ENCODE measurements at places on chromosomes 5 and 9.

GRCh38 chr9:123176949-123177348, 91.4 kb downstream of the STRBP start:
- no peak for DNase-seq

DNA sequence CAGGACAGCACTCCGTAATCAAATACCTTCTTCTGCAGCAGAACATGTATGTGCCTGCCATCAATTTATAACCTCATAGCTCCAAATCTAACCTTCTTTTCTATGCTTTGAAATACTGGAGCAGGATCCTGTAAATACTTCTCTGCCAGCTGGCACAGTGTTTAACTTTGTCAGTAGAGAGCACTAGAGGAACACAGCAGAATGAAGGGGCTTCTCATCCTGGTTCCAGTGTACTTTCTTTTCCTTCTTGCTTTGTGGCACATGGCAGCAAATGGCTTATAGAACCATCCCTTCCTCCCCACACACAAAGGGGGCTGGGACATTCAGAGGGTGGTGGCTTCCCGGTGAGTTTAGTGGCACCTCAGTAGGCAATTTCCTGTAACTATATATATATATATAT, 3.8 kb upstream of the FBXW11 start:
- DNase-seq = no peak

GRCh38 chr5:139272471-139273321, 20.8 kb upstream of the MATR3 start:
- DNase-seq = peak; percentile 22

- no peak for DNase-seq
These were observed 89.7 kb upstream of the PRLR start for GRCh38 chr5:35320029-35320428.

GRCh38 chr5:14331386-14331781, 188.2 kb downstream of the TRIO start:
- no peak for DNase-seq

GRCh38 chr5:60482301-60482700, 217.7 kb downstream of the DEPDC1B start:
- DNase-seq = no peak

DNA sequence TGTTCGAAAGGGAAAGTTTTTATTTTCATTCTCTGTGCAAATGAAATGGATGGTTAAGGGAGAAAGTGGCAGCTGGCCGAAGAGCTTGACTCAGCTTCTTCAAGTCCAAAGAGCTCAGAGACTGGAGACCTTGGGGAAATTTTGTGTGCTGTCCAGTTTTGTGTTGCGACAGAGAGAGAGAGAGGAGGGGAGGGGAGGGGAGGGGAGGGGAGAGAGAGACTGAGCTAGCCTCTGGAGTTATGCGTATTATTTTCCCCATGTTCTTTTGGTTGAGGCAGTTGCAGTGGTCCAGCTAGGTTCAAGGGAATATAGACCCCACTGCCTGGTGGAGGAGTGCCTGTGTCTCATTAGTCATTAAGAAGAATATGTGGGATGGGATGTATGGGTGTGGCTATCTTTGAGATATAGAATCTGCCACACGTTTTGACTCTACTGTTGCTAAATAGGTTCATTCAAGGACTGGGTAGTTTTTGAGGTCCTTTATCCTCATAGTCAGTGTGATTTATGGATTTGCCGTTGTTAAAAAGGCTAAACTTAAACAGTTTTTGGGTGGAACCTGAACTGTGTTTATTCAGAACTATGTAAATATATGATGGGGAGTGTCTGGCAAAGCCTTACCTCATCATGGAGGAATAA, 69.7 kb downstream of the ARHGAP26 start:
- DNase-seq = no peak

GRCh38 chr5:96079075-96079474, 117.4 kb upstream of the ELL2 start:
- DNase-seq = peak; percentile 35

DNA sequence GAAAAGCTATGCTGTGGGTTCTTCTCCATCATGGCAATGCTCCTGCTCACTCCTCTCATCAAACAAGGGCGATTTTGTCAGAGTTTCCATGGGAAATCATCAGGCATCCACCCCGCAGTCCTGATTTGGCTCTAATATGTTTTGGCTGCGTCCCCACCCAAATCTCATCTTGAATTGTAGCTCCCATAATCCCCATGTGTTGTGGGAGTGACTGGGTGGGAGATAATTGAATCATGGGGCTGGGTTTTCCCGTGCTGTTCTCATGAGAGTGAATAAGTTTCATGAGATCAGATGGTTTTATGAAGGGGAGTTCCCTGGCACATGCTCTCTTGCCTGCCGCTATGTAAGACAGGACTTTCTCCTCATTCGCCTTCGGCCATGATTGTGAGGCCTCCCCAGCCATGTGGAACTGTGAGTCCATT, 163.8 kb downstream of the GADD45G start:
- DNase-seq = no peak
